ENCODE measurements at places on chromosomes 1 and 21.

- no peak for DNase-seq
Measured at GRCh38 chr1:166573199-166573598, 266.1 kb upstream of the POGK start.

- no peak for DNase-seq
Measured at GRCh38 chr1:13587256-13588030, 3.8 kb downstream of the PDPN start.

DNA sequence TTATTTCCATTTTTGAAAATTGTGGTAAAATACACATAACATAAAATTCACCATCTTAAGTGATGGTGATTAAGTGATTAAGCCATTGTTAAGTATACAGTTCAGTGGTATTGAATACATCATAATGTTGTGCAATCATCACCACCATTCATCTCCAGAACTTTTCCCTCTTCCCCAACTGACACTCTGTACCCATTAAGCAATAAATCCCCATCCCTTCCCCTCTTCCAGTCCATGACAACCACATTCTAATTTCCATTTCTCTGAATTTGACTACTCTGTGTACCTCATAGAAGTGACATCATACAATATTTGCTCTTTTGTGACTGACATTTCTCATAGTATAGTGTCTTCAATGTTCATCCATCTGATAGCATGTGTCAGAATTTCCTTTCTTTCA, 124.8 kb downstream of the DISC1 start:
- no peak for DNase-seq

DNA sequence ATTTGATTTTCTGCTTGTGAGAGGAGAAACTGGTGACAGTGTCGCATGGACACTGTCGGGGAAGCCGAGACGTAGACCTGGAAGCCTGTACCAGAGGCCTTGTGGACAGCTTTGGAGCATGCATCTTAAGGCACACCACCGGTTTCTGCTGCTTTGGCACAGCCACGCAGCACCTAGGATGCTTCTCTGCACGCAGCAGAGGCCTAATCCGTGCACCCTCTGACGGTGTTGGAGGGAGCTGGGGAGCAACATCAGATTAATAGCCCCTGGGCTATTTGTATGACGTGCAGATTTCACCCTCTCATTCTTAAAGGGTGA, 30.3 kb downstream of the TEX35 start:
- DNase-seq, result no peak

- DNase-seq, result no peak
Measured at GRCh38 chr1:236753516-236753915, 41.6 kb upstream of the MTR start.

- no peak for DNase-seq
Measured at GRCh38 chr1:243409284-243409683, 153.4 kb downstream of the SDCCAG8 start.

GRCh38 chr1:162466797-162467196, 30.8 kb upstream of the UHMK1 start:
- no peak for DNase-seq

DNA sequence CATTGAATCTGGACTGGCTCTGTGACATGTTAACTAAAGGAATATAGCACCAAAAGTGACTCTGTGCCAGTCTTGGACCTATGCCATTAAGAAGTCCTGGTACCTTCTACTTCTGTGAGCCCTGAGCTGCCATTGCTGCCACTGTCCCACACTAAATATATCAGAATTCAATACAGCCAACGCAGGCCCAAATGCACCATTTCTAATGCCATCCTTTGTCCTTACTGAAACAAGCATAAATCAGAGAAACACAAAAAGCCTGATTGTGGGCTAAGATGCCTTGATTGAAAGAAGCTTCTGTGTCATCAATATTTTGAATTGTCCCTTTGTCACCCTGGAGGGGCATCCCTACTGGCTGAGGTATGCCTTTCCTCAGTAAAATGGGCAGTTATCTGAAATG, 66.9 kb upstream of the NEK2 start:
- DNase-seq, result no peak

GRCh38 chr1:75334876-75335389, 200.7 kb downstream of the LHX8 start:
- no peak for DNase-seq

DNA sequence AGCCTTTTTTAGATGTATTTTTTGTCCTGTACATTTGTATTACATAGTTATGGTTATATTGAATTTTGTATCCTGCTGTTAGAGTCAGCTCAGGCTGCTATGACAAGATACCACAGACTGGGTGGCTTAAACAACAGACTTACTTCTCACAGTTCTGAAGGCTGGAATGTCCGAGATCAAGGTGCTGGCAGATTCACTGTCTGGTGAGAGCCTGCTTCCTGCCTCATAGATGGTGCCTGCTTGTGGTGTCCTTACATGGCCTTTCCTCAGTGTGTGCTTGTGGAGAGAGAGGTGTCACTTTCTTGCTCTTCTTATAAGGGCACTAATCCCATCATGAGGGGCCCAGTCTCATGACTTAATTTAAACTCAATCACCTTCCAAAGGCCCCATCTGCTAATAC, 23.1 kb upstream of the MYSM1 start:
- no peak for DNase-seq

- DNase-seq, result no peak
Measured at GRCh38 chr21:35024513-35024912, 24.6 kb downstream of the RUNX1 start.
